HFFc6 (cell line): ENCODE measurements at places on chromosomes 3 and 15.
A peak's percentile ranks its signal among the peaks of the same experiment; 100 is the strongest.

GRCh38 chr3:56758539-56758981 lies 43.2 kb downstream of the ARHGEF3 start:
- DNase-seq = peak; percentile 95

DNA sequence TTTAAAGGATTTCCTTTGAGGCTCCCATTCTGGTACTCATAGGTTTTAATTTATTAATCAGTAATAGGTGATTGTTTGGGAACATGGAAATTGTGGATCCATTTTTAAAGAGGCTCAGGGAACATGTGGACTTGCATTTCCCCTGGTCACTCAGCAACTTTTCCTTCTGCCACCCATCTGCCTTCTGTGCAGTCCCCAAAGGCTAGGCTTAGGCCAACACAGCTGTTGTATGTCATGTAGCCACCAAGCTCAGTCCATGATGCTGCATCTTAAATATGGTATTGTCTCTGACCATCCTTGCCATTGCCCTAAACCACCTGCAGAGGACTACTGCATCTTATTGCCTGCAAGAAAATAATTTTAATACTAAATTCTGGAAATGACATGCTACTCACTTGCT lies 416.7 kb upstream of the SEMA6D start:
- no peak for DNase-seq

GRCh38 chr3:17054982-17055343 lies 170.2 kb downstream of the PLCL2 start:
- DNase-seq = no peak

DNA sequence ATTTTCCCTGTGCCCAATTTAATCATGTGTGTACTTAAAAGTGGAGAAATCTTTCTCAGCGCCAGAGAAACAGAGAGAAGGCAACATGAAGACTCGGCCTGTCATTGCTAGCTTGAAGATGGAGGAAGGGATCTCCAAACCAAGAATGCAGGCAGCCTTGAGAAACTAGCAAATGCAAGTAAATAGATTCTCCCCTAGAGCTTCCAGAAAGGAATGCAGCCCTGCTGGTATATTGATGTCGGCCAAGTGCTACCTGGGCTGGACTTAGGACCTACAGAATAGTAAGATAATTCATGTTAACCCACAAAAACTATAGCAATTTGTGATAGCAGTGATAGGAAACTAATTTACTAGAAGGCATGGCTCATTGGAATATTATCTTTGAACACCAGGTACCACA lies 150.9 kb upstream of the ABI3BP start:
- DNase-seq = no peak

DNA sequence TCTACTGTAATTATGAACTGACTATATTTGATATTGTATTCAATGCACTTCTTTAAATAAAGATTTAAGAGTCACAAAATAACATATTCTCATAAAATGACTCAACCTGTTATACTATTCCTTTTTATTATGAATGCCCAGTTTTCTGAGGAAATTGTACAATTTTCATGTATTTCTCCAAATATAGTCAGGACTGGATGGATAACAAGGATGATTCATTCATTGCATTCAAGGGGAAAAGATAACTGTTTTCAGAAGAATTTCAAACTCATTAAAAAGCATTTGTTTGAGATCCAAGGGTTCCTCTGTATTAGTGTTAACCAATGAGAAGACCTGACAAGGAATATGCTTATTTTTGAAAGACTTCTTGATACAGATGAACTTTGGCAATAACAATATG lies 163.7 kb downstream of the MEIS2 start:
- DNase-seq = peak; percentile 54

DNA sequence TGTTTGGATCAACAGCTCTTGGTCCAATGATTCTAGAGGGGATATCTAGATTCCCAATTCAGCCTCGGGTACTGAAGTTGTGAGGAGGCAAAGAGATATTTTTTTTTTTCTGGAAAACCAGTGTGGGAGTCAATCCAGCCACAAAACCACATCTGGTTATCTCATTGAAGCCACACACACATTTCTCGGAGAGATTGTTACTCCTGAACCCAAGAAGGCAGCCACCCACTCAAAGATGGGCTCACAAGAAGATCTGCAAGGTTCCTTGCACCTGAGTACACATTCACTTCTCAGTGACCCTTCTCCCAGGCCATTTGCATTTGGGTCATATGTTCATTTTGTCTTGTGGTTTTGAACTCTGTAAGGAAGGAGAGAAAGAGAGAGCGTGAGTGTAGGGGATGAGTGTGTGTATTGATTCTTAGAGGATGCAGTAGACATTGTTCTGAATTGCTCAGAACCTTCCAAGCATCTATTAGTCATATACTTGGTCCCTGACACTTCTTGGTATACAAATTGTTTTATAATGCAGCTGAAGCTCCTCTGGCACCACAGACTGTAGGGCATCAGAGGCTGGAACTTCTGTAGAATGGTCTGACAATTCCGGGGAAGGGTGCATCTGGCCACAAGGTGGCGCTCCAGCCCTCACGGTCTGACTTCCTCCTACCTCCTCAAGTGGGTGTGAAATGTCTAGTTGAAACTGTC lies 39.3 kb upstream of the TRA2B start:
- DNase-seq = peak; percentile 50

DNA sequence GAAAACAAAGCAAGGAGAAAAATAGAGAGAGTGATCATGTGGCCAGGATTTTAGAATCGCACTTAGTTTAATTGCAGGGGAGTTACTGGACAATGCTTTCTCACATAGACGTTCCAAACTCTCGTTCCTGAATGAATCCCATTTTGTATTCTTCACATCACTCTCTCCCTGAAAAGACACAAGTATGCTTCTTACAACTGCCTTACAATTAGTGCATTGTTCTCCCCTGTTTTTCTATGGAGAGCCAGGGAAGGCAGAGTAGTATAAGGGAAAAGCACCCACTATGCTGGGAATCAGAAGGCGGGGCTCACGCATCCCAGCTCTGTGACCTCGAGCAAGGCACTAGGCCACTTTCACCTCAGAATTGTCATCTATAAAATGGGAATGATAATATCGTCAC lies 14.4 kb downstream of the TMOD2 start:
- no peak for DNase-seq

- DNase-seq = peak; percentile 18
Observed at GRCh38 chr15:57444877-57445513, 68.7 kb downstream of the CGNL1 start.

- no peak for DNase-seq
Observed at GRCh38 chr3:54557538-54558428, 370.1 kb downstream of the LRTM1 start.

- no peak for DNase-seq
Observed at GRCh38 chr3:156678197-156678596, 3.8 kb downstream of the TIPARP start.
